ENCODE measurements at places on chromosomes 6 and 20.

GRCh38 chr6:132304891-132305305, 96.4 kb downstream of the MOXD1 start:
- no peak for DNase-seq

- DNase-seq: no peak
Observed at GRCh38 chr20:48975955-48976354, 54.4 kb downstream of the ARFGEF2 start.

DNA sequence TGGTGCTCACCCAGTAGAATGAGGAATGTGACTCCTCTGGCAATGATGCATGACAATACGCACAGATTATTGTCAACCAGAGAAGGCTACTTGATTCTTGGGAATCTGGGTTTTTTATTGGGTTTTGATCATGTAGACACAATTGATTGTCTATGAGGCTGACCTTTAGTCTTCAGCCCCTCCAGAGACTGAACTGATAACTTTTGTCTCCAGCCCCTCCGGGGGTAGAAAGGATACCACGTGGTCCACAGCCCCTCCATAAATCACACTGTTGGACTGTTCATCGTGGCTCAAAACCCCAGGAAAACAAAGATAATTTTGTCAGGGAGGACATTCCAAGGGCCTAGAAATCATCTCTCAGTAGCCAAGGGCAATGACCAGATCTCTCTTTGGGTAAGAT, 57.5 kb upstream of the ADGRF5 start:
- DNase-seq: no peak

- no peak for DNase-seq
Observed at GRCh38 chr6:113052506-113052905, 705.4 kb downstream of the RFPL4B start.

- DNase-seq: no peak
Observed at GRCh38 chr20:46964618-46965455, 70.2 kb downstream of the EYA2 start.

GRCh38 chr20:60108397-60108796, 150.2 kb downstream of the CDH26 start:
- DNase-seq: no peak

GRCh38 chr6:83354747-83355146, 76.1 kb downstream of the ME1 start:
- DNase-seq: no peak

- DNase-seq: no peak
Observed at GRCh38 chr20:13700761-13701160, 62.0 kb upstream of the TASP1 start.

DNA sequence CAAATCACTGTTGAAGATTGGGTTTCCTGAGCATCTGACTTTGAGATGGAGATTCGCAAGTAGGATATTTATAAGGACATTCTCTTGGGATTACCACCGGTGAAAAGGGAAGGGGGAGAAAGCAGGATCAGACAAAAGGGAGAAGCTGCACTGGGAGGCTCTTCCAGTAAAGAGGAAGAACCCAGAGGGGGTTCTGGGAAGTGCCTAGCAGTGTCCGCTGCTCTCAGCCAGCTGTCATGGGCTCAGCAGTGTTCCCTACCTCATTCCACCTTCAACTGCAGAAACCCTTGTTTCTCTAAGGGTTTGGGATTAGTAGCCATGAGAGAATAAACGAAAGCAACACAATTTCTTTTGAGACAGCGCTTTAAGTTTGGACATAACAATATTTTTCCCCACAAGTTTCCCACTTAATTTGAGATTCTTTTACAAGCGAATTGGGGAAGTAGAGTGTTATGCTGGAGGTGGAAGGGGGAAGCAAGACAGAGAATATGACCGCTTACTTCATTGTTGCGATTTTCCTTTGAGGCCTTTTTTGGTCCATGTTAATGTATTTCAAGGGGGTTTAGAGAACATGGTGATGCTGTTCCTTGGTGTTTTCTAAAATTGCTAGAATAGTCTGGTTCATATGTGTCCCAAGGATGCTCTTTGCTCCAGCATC, 154.5 kb upstream of the SCGN start:
- no peak for DNase-seq

- peak; percentile 55 for DNase-seq
Observed at GRCh38 chr6:131281471-131282270, 146.4 kb downstream of the AKAP7 start.

- no peak for DNase-seq
Observed at GRCh38 chr6:43760210-43761168, 9.5 kb upstream of the VEGFA start.

DNA sequence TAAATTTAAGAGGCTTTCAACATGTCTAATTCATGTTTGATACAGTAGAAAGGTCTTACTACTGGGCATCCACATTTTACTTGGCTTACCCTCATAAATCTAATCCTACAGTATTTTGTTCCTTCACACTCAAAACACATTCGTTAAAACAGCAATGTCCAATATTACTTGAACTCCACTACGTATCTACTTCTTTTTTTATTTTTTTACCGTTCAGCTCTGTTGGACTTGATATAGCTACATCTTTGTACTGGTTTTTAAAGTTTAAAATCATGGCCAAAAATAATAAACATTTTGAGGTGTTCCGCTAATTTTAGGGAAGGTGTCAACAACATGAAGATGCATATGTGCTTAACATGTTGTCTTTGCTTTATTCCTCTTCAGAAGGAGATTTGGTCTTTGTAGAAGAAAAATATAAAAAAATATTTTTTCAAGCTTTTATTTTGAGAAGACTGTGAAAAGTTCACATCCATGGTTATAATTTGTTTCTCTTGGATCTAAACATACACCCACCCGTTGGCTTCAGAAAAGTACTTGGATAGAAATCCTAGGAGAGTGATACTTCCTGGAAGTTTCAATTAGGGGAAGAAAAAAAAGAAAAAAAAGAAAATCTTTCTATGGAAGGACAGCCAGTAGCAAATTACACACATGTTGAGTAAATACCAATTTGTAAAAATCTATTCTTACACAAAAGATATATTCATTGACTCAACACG, 71.5 kb downstream of the EPB41L2 start:
- DNase-seq: no peak

GRCh38 chr6:83884523-83884922, 25.0 kb downstream of the CYB5R4 start:
- no peak for DNase-seq

DNA sequence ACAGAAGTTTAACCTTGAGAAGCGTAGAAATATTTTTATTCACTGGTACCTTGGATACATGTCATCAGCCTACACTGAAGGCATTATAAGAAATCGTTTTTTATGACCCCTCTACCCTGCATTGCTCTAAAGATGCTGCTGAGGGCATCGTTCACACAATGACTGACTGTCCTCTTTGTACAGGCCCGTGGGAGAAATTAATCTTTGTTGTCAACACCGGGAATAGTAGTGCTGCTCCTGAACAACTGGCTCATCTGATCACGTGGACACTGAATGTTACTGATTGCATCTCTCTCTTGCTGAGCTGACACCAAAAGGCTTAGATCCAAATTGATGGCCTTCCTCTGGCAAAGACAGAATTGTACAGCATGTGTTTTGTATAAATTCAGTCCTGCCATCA, 157.1 kb upstream of the SMLR1 start:
- DNase-seq: no peak

- DNase-seq: peak; percentile 21
Observed at GRCh38 chr6:87742106-87742505, 40.1 kb upstream of the AKIRIN2 start.

- DNase-seq: no peak
Observed at GRCh38 chr20:58903614-58904013, 51.1 kb downstream of the GNAS start.

DNA sequence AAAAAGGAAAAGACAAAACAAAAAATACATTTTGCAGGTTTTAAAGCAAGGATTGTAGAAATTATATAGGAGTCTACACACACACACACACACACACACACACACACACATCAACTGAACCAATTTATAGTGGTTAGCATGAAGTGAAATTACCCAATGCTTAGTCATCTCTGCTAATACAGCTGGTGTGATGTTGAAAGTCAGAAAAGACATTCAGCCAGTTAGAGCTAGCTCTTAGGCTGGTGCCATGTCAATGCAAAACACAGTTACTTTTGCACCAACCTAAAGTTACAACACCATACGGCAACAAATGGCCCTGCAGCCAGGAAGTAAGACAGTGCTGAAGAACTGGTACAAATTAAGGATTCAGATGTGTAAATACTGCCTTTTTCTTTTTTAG, 15.2 kb downstream of the FAM210B start:
- no peak for DNase-seq

DNA sequence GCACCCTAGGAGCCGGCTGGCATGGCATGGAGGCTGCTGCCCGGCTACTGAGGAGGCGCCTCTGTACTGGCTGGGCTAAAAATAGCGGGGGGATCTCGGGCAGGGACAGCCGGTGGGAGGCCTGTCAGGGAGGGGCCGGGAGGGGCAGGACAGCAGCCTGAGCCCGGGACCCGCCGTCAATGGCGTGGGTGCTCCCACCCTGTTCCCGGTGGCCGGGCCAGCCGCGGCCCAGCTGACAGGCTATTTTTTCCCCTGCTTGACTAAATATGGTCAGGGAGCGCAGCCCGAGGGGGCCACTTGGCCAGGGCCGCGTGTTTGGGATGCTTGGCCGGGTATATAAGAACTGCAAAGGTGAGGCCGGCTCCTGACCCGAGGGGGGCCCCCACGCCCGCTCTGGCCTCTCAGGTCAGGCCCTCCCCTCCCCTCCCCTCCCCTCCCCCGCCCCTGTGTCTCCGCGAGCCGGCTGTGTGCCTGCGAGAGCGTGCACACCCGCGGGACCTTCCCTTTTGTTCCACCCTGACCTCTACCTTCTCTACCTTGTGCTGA, 74.4 kb upstream of the GATA5 start:
- no peak for DNase-seq

GRCh38 chr6:83917001-83917400, 57.5 kb downstream of the CYB5R4 start:
- DNase-seq: no peak

DNA sequence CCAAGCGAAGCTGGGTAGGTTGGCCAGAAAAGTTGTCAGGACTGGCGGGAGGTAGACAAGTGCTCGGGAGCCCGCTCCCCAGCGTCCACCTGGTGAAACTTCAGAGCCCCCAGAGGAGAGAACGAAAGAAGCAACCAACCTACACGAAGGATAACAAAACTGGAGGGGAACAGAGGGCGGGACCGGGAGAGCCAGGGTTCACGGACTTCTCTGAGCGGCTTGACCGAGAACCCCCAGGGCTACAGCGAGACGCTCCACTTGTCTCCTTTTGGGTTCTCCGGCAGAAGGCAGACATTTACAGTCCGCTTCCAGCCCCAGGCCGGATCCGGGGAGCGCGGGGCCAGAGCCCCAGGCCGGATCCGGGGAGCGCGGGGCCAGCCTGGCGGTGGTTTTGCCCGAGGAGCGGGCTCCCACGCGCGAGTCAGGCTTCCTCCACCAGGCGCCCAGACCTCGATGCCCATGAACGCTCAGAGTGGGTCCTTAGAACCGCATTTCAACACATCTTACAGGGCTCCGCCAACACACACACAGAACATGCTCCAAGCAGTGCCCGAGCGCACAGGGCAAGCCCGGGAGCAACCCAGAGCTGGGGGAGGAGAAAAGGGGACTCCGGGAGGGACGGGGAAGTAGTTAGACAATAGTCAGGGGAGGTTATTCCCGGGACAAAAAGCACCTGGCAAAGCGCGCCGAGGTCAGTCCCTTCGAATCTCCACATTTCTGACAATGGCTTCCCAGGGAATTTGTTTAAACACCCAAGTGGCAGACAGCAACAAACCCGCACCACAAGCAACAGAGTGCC, 1.1 kb downstream of the PTPRK start:
- no peak for DNase-seq

- DNase-seq: no peak
Observed at GRCh38 chr6:15775741-15776140, 112.9 kb upstream of the DTNBP1 start.

DNA sequence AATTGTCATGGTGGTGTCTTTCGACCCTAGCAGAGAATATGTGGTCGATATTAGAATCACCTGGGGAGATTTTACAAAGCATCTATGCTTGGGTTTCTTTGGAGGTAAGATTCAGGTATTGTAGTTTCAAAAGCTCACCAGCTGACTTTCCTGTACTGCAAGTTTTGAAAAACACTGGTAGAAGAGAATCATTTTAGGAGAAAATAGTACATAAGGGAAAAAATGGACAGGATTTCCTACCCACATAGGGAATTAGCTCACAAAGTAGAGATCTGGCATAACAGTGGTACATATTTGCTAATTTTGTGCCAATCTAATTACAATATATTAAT, 27.4 kb upstream of the ABT1 start:
- DNase-seq: no peak

- no peak for DNase-seq
Observed at GRCh38 chr6:144219056-144219685, 66.0 kb upstream of the UTRN start.

DNA sequence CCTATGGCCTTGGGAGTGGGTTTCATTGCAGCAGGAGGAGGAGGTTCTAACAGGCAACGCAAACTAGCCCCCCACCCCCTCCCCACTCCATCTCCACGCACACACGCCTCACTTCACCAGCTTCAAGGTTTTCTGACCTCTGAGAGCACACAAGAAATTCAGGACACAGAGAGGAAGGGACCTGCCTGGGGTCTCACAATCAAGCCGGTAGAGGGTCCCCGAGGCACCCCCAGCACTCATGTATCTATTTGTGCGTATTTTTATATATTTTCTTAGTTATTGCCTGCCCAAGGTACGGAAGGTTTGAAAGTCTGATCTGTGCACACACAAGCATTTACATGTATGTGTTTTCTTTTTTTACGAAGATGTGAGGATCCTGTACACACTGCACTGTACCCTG, 16.9 kb downstream of the MDFI start:
- no peak for DNase-seq

GRCh38 chr6:156599366-156599765, 177.8 kb upstream of the ARID1B start:
- no peak for DNase-seq

DNA sequence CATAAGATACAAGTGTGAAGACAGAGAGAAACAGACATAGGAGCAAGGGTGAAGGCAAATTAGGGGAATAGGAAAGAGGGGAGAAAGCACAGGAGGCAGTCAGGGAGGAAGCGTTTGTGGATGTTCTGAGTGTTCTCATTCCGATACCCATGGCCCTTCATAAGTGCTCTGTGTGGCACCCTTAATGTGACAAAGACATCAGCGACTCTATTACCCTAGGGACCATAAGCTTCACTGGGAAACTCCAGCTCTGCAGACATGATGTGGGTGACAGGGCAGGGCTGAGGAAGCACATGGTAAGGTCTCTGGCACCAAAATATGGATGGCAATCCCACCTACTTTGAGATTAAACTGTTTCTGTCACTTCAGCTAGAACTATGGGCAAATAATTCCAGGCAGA, 33.0 kb downstream of the F13A1 start:
- DNase-seq: no peak

GRCh38 chr20:63183422-63184146, 32.3 kb downstream of the YTHDF1 start:
- DNase-seq: peak; percentile 35

- no peak for DNase-seq
Observed at GRCh38 chr6:56716229-56716628, 73.5 kb upstream of the DST start.

GRCh38 chr6:131275273-131275672, 140.0 kb downstream of the AKAP7 start:
- no peak for DNase-seq

DNA sequence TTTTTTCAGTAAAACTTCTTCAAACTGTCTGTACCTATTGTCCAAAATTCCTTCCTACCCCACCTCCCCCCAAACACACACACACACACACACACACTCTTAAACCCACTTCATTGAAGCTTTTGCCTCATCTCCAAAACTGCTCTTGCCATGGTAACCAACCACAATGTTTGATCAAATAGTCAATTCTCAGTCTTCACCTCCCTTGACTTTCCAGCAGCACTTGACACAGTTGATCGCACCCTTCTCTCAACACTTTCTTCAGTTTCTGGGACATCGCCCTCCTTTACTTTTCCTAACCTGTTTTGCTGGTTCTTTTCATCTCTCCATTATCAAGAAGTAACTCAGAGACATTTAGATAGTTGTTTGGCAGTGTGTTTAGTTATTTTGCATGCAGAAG, 71.5 kb upstream of the COL21A1 start:
- DNase-seq: no peak
